ENCODE measurements at places on chromosomes 12 and 14.
A peak's percentile ranks its signal among the peaks of the same experiment; 100 is the strongest.

- no peak for DNase-seq
These were observed 16.8 kb downstream of the ATP23 start for GRCh38 chr12:57958061-57958657.

DNA sequence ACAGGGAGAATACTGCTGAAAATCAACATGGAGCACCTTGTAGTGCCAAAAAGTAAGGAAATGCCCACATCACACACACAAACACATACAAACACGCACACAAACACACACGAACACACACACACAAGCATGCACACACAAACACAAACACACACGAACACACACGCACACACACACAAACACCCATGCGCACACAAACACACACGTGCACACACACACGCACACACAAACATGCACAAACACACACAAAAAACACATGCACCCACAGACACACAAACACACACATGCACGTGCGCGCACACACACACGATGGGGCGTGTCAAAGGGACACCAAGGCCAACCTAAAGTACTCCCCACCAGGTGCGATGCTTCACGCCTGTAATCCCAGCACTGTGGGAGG, 61.7 kb upstream of the C14orf180 start:
- no peak for DNase-seq

DNA sequence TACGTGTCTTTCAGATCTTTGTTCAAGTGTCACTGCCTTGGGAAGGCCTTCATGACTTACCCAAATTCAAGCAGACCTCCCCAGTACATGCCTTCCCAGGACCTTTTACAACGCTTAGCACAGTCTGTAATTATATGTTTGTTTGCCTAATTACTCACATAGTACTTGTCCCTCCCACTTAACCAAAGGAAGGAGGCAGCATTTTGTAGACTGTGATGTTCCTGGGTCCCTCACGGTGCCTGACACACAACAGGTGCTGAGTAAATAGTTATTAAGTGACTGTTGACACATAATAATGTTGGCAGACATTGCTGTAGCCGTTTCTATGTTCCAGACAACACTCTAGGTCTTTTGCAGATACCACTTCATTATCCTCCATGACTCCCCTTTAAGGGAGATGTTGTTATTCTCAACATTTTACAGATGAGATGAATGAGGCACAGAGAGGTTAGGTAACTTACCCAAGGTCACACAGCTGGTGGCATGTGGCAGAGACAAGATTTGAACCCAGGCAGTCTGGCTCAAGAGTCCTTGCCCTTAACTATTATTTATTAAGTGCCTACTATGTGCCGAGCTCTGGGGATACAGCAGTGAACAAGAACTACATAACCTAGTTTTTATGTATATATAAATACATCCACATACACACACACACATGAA, 130.7 kb downstream of the PHETA1 start:
- DNase-seq: no peak

DNA sequence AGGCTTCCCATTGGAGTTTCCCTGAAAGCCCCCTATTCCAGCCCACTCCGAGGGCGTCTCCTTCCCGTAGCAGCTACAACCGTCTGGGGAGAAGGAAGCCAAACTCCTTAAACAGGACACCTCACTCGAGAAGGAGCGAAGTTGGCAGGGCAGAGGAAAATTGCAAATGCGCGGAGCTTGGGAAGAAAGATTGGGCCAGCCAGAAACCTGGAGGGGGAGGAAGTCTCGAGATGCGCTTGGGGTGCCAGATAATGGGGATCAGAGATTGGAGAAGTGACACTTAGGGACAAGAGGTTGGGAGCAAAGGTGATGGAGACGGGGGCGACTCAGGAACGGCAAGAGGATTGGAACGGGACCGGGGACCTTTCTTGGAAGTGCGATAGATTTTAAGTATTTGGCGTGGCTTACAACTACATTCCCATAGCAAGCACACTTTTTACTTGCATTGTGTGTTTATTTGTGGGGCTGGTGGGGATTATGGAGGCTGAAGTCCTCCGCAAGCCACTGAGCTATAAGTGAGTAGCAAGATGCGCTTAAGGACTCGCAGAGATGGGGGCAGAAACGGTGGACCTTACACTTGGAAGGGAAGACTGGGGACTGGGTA, 926 bp downstream of the HRK start:
- DNase-seq: no peak

DNA sequence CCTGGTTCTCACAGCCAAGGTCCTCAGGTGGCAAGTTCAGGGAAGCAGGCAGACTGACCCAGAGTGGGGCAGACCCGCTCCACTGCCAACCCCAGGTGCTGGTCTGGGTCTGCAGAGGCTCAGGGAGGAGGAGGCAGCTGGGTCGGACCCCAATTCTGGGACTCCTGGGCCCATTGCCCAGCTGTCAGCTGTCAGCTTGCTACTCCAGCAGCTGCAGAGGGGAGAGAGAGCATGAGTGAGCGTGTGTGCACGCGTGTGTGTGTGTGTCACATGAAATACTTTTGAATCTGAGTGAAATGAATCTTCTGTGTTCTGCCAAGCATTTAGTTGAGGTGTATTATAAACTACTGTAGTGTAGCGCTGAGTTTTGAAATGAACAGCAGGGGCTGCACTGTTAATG, 30.8 kb downstream of the XRCC3 start:
- DNase-seq: no peak

- no peak for DNase-seq
These were observed 11.4 kb upstream of the SMARCD1 start for GRCh38 chr12:50073712-50074111.

- DNase-seq: no peak
These were observed 926.8 kb downstream of the BCL11B start for GRCh38 chr14:98345161-98345560.

GRCh38 chr12:116797885-116798284, 59.8 kb downstream of the RNFT2 start:
- no peak for DNase-seq

- DNase-seq: no peak
These were observed 4.6 kb downstream of the PSEN1 start for GRCh38 chr14:73140811-73141323.

- DNase-seq: no peak
These were observed 163.3 kb upstream of the DIO3 start for GRCh38 chr14:101398011-101398410.

DNA sequence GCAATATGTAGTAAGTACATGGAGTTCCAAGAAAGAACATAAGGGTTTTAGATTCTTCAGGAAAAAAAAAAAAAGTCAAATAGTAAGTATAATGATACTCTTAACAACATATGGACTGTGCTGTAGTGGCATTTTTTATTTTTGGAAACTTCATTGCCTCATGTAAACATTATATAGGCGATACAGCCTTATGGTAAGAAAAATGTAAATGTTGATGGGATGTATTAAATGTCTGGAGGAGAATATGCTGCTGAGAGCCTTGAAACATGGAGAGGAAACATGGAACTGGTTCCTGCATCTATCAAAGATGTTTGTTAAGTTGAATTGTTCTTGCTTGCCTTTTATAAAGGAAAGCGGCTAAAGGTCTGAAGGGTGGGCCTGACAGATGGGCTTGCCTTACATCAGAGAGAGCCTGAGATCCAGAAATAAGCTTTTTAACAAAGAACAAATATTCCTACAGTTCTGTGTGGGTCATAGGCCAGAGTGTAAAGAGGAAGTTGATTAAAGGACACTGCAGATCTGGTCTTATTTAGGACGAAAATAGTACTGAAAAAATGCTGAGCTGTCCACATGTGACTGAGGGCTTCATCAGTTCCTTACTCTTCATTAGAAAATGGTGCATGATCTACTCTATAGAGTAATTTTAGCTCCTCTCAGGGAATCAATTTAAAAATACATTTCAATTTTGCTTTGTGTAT, 448.1 kb upstream of the DCN start:
- DNase-seq: no peak

DNA sequence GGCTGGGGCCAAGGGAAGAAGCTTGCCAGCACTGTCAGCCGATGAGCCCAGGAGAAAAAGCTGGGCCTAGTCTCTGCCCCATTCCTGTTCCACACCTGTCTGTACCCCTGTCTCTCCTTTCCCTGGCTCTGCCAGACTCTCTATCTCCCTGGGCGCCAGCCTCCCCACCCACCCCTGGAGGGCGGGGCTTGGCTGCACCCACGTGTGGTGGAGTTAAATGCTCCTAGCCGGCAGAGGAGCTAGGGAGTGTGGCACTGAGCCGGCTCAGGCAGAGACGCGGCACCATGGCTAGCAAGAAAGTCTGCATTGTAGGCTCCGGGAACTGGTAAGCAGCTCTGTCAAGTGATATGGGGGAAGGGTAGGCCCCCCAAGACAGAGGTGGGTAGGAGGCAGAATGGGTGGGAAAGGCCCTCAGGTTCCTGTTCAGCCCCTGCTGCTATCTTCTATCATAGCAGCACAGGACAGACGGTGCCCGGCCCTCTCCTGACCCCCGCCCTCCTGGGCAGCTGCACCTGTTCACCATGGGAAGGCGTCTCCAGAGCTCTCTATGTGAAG, at the start of gene GPD1:
Gene GPD1, plus strand, starts transcription at position 242 of the 555 bp plus-strand sequence. Its CDS starts 43 bp downstream, at position 285.
- DNase-seq: no peak

- no peak for DNase-seq
These were observed 956 bp upstream of the PTHLH start for GRCh38 chr12:27973487-27973890.

DNA sequence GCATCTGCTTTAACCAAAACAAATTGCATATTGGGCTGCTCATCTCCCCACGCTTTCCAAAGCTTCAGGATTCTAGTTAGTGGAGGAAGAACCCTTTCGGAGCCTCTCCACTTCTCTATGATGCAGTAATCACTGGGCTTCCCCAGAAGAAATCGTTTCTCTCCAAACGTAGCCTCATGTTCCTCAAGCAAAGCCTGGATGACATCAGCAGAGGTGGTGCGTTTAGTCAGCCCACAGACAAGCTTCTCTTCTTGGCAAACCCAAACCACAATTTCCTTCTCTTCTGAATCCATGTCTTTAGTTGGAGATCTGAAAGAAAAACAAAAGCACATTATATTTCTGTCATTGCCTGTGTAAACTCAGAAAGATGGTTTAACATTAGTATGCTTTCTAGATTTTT, 30.6 kb downstream of the RASSF9 start:
- DNase-seq: no peak

DNA sequence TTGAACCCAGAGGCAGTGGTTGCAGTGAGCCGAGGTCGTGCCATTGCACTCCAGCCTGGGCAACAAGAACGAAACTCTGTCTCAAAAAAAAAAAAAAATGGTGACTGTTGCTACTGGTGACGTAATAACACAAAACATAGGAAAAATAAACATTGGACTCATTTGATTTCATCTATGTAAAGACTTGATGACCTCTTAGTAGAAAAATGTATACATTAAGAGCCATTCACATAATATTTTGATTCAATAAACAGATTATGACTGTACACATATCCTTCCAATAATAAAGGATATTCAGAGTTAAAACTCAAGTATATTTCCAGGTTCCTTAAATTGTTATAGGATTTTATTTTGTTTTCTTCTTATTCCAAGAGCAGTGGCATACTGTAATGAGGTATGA, 65.7 kb upstream of the AEBP2 start:
- DNase-seq: no peak

DNA sequence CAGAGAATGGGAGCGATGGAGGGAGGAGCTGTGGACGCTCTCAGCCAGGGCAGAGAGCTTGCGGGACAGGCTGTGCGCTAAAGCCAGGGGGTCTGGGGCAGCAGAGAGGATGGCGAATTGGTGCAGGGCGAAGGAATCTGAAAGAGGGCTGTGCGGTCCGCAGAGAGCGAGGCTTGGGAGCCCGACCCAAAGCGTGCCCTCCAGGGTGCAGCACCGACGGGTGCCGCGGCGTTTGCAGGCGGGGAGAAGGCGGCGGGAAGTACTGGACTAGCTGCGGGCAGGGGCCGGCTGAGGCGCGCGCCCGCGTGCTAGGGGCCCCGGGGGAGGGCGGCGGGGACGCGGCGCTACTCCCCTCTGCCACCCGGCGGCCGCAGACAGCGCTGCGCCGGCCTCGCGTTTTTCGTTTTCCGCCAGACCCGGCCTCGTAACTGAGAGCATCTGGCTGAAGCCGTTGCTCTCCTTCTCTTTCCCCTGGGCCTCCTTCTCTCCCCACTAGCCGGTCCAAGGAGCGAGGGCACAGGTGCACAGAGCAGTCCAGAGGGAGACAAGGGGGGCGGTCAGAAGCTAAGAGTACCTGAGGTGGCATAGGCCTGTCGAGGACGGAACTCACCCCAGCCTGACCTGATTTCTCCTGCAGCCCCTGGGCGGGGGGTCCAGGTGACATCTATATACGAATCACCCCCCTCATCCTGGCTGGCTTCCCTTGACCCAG, 24.9 kb downstream of the SLC6A12 start:
- DNase-seq: peak; percentile 5

- no peak for DNase-seq
These were observed 160.3 kb upstream of the HIF1A start for GRCh38 chr14:61535032-61535431.

GRCh38 chr14:55301437-55302121, 30.4 kb downstream of the FBXO34 start:
- DNase-seq: no peak

GRCh38 chr12:53191096-53191884, 10.6 kb upstream of the CSAD start:
- no peak for DNase-seq

GRCh38 chr14:28264306-28264705, 502.3 kb upstream of the FOXG1 start:
- no peak for DNase-seq

DNA sequence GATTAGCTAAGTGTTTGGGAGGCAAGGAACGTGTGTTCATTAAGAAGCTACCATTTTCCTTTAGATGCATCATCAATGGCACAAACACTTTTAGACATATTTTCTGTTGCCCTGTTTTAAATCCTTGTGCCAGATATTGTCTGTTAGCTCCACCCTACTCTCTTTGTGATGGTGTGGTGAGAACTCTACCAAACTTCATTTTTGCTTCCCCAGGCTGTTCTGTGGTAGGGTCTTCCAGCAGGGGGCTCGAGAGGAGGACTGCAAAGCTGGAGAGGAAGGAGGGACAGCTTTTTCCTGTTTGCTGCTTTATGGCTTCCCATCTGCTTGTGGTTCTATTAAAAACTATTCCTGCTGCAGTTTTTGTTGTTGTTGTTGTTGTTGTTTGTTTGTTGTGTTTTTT, 23.8 kb upstream of the STRAP start:
- DNase-seq: no peak

DNA sequence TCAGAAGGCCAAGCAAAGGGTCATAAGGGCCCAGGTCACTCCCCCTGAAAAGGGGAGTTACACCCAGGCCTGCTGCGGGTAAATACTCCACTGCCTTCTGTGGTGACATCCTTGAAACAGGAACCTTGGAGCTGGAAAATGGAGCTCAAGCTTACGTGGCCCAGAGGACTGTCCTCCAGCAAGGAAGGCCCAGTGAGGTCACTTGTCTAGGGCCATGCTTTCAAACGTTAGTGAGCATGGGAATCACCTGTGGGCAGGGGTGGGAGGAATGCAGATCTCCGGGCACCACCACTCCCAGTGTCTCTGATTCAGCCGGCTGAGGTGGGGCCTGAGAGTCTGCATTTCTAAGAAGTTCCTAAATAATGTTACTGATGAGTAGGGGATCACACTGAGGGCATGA, 140.5 kb upstream of the CCND2 start:
- DNase-seq: no peak
